ENCODE measurements at places on chromosomes 4 and X.

DNA sequence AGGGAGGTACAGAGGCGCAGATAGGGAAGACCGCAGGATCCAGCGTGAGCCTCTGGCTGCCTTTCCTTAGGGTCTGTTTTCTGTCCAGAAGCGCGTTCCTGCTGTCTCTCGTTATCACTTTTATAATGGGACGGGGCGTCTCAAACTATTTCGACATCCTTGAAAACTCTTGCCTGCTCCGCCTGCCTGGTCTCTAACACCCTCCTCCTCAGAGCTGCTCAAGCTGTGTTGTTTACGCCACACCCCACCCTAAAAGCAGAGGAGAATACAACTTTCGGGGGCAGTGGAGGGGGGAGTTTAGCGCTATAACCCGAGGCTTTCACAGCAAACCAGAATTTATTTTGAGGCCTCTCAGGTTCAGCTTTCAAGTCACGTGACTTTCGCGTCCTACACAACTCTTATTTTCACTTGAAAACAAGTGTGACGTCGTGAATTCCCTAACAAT, 646 bp upstream of the FAM3A start:
- peak; percentile 71 for DNase-seq

DNA sequence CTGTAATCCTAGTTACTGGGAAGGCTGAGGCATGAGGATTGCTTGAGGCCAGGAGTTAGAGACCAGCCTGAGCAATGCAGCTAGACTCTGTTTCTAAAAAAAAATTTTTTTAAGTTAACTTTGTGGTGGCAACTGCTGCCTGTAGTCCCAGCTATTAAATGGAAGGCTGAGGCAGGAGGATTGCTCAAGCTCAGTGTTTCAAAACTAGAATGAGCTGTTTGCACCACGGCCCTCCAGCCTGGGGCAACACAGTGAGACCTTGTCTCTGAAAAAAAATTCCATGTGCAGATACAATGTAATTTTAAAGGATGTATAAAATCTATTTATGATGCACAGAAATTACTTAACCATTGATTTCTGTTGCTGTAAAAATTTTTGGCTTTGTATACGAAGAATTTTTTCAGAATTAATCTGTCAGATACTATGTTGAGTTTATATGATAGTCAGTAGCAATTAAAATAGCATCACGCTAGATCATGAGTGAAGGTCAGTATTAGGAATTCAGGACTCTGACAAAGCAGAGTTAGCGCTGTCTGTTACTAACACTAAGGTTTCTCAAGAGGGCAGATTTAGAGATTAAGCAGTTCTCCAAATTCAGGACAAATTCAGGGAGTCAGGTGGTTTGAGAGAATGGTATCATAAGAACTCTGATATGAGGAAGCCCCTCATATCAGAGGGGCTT, 8.3 kb upstream of the AGA start:
- peak; percentile 41 for DNase-seq

DNA sequence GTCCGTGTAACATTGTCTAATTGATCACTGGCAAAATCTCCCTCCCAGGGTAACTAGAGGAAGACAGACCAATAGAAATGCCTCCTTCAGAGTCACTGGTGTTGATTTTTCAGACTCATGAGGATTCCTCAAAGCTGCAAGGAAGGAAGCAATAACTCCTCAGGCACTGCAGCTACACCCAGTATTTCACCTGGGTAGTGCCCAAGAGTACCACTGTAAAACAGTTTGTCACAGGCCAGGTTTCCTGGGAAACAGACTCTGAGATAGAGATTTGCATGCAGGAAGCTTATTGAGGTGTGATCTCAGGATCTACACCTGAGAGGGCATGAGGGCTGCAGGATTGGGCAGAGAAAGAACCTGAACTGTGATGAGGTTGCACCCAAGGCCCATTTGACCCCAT, 240.7 kb upstream of the ATP6AP2 start:
- no peak for DNase-seq

GRCh38 chr4:80268081-80268823, 1.8 kb downstream of the FGF5 start:
- peak; percentile 62 for DNase-seq

GRCh38 chrX:136159611-136160025, 12.3 kb downstream of the FHL1 start:
- DNase-seq, result peak; percentile 54

- peak; percentile 34 for DNase-seq
Observed at GRCh38 chr4:1115528-1116293, 2.3 kb upstream of the RNF212 start.

- no peak for DNase-seq
Observed at GRCh38 chr4:117529401-117529800, 444.0 kb upstream of the TRAM1L1 start.

- no peak for DNase-seq
Observed at GRCh38 chr4:14257903-14258302, 630.4 kb upstream of the BOD1L1 start.

DNA sequence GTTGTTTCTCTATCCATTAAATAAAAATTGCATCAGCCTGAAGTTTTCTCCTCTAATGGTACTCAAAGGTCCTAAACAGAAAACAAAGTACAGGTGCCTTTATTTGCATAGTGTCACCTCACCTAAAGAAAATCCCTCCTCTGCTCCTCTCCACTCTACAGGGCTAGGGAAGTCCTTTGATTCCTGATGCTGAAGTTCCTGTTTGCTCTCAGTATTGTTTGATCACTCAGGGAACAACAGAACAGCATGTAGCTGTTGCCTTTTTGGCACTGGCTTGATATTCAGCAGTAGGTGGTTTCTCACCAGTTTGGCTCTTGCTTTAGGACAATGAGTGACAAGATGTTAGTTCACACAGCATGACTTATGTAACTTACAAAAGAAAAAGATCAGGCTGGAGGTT, 156.2 kb upstream of the SLC7A11 start:
- no peak for DNase-seq

DNA sequence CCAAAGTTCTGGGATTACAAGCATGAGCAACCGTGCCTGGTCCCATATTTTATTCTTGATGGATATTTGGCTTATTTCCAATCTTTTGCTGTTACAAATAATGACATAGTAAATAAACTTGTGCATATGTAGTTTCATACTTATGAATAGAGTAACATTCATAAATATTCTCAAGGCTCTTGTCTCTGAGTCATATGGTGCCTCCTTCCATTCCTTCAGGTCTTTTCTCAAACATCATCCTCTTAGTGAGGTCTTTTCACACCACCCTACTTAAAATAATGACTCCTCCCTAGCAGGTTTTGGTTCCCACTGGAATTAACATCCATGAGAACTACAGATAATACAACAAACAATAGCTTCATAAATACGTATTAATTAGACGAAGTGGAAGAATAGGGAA, 416.6 kb downstream of the IQCM start:
- no peak for DNase-seq

- DNase-seq, result no peak
Observed at GRCh38 chrX:109954955-109955354, 48.0 kb upstream of the TMEM164 start.

DNA sequence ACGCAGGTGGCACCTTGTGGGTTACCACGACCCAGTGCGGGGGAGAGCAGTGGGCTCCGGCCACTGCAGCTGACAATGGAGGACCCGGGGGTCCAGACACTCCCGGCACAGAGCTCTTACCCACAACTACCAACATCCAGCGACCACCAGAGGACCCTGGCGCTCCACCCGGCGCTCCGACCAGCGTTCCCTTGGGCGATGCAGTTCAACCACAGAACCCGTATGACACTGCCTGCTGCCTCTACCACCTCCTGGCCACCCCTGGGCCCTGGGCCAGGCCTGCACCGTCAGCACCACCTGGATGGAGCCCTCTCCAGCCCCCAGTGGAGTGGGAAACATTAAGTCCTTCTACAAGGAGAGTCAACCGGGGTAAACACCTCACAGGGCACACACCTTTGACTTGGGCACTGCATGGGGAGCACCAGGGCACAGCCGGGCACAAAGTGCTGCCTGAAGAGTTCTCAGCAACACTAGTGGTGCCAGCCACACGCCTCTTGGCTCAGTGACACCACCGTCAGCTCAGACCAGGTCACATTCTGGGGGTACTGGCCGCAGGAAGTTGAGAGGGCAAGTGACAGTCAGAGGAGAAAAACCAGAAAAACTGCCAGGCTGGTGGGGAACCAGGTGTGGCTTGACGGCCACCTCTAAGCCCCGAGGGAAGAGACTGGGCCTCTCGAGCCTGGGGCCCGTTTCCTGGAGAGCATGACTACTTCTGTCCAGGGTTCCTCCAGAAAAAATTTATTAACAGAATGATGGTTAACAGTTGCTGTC, 2.6 kb downstream of the CTBP1 start:
- DNase-seq, result no peak

DNA sequence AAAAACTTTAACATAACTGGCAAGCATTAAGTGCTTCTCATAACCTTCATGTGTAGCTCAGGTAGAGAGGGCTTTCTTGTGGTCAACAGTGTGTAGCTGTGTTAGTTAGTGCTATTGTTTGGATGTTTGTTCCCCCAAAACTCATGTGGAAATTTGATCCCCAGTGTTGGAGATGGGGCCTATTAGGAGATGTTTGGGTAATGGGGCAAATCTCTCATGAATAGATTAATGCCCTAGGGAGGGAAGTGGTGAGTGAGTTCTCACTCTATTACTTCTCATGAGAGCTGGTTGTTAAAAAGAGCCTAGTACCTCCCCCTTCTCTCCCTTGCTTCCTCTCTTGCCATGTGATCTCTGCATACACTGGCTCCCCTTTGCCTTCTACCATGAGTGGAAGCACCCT, 16.5 kb upstream of the SLC25A43 start:
- no peak for DNase-seq

DNA sequence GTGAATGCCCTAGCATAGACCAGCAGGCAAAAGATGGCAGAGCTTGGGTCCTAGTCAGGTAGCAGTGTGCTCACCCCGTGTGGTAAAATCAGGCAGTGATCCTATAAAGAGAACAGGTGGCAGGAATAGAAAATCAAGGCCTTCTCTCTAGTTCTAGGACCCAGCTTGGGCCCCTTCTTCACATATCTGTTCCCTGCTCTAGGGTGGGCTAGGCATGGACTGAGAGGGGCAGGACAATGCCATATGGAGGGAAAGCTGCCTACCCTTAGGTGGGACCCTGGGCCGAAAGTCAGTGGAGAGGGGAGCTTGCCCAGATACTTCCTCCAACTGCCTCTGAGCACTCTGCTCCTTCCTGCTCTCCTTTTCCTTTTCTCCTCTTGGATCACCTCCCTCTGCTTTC, 117.4 kb upstream of the NALF2 start:
- no peak for DNase-seq

- peak; percentile 65 for DNase-seq
Observed at GRCh38 chr4:5746829-5747737, 36.1 kb downstream of the EVC start.

GRCh38 chr4:156662921-156663320, 308.7 kb downstream of the PDGFC start:
- DNase-seq, result peak; percentile 31

DNA sequence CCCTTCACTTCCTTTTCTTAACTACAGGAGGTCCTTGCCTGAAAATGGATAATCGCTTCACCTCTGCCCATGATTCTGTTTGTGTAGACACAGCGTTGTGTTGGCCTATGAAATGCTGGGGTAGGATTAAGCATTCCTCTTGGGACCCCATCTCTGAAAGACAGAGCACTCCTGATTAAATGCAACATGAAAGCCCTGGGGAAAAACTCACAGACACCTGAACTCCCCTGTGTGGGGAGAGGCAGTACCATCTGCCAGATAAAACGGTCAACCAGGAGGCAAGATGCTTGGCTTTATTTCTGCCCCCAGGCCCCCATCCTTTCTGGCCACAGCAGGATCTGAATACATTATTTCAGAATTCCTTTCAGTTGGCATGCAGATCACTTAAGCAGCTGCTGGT, 1.9 kb downstream of the LGI2 start:
- DNase-seq, result no peak

DNA sequence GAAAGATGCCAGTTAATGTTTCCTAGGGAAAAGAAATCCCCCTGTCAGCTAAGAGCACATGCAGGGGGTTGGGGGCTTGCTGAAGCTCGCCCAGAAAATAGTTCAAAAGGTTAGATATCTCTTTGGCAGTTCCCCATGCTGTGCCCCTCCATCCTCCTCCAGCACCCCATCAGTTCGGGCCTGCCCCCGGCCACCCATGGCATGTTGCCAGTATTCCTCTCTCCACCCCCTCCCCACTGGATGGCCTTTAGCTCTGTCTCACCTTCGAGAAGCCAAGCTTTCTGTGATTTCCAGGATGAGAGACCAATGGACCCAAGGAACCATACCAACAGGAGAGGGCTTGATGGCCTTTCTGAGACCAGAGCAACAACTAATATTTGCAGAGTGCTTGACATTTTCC, 5.2 kb downstream of the RAB33A start:
- DNase-seq, result no peak

DNA sequence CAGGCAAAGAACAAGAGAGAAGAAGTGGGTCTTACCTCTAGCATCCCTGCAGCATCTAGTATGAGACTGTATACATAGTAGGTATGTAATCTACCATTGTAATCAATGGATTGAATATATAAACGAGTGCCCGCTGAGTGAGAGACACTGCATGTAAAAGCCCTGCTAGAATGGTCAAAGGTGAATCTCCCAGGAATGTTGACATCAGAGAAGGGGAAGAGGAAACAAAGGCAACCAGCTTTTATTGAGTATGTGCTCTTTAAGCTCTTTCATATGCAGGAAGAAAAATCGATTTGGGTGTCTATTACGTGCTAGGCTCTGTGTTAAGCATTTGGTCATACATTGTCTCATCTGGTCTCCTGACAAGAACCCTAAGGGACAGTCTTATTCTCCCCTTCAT, 91.9 kb upstream of the KLHL13 start:
- no peak for DNase-seq

- DNase-seq, result no peak
Observed at GRCh38 chr4:169052594-169052945, 42.5 kb upstream of the CBR4 start.

DNA sequence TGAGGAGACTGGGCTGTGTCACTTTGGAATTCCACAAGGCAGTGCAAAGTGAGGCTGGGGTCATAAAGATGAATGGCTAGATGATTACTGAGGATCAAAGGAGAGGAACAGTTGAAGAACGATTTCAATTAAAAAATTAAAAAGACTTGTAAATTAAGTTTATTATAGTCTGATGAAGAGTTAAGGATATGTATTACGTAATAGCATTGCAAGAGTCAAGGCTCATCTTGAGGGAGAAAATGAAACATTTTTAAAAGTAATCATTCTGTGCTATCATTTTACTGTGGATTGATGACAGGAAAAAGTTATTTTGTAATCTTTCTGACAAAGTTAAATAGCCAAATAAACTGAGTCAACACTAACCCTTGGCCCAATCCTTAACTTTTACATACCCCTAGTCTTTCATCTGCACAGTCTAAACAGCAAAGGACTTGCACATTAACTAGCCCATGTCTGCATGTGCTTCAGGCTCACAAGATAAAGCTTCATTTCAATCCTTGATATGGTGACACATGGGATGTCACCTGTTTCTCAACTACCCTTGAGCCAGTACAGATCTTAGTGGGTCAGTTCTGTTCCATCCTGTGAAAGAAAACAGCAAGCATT, 465.5 kb upstream of the CTSO start:
- peak; percentile 22 for DNase-seq

DNA sequence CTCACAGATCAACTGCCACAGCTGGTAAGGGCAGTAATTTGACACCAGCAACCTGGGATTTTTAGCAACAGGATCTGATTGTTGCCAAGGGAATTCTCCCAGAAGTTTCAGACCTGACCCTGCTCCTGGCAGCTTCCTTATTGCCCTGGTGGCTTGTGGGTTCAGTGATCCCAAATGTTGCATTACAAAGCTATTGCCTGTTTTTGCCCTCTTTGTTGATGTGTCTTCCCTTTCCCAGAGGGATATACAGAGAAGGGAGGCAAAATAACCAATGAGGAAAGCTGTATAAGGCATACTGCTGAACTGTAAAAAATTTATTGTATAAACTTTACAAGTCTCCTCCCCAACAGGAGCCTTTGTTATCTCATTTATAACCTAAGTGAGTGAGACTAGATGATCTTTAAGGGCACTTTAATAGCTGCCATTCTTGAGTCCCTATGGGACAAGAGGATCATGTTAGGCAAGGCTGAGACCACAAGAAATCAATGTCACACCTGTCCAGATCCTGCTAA, 22.2 kb downstream of the VSIG4 start:
- DNase-seq, result no peak

Data from iris pigment epithelial cell (primary cell).